Osteoblast (primary cell): ENCODE measurements at places on chromosomes 4 and X. TPM values are rescaled to one million over a fixed set of nuclear protein-coding genes. Genes with fewer than 3 reads are reported as not detected.

The MCF2 gene
- 0.29 TPM in 1 of 2 replicates, not detected in the other for total RNA-seq

The GPC3 gene
- not detected in 2 replicates for total RNA-seq

The PROM1 gene
- not detected in 2 replicates for total RNA-seq

DNA sequence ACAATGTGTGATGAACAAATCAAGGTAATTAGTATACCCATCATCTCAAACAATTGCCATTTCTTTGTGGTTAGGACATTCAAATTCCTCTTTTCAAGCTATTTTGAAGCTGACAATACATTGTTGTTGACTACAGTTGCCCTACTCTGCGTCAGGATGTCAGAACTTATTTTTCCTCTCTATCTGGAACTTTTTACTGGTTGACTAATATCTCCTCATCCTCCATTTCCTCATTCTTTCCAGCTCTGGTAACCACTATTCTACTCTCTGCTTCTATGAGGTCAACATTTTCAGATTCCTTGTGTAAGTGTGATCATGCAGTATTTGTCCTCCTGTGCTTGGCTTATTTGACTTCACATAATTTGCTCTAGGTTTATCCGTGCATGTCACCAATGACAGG, 240.5 kb upstream of the HS3ST1 start:
- no peak for DNase-seq
- no peaks in the 10 kb centered on the region for H3K4me1 ChIP-seq
- no peaks in the 10 kb centered on the region for H3K36me3 ChIP-seq

- peak overlapping the region; percentile 73 for H3K27ac ChIP-seq
- H3K27me3 ChIP-seq: no peaks in the 10 kb centered on the region
- DNase-seq: no peak
- H3K4me1 ChIP-seq: peaks cover 71% of the 10 kb centered on the region
- H3K36me3 ChIP-seq: no peaks in the 10 kb centered on the region
Observed at GRCh38 chrX:154733066-154733425, 17.8 kb downstream of the GAB3 start.

GRCh38 chrX:12309744-12310076, 171.4 kb downstream of the FRMPD4 start:
- H3K4me3 ChIP-seq: no peak overlapping the region
- H3K27ac ChIP-seq: no peak overlapping the region
- peaks cover 1% of the 10 kb centered on the region for H3K4me1 ChIP-seq
- no peaks in the 10 kb centered on the region for H3K36me3 ChIP-seq
- H3K27me3 ChIP-seq: no peaks in the 10 kb centered on the region

- no peak overlapping the region for H3K4me3 ChIP-seq
- no peak for DNase-seq
- H3K36me3 ChIP-seq: no peaks in the 10 kb centered on the region
- H3K27me3 ChIP-seq: no peaks in the 10 kb centered on the region
- no peak overlapping the region for H3K27ac ChIP-seq
Observed at GRCh38 chrX:137178392-137178791, 144.6 kb upstream of the GPR101 start.

- peaks cover 2% of the 10 kb centered on the region for H3K4me1 ChIP-seq
- H3K4me3 ChIP-seq: no peak overlapping the region
- H3K36me3 ChIP-seq: peaks cover 4% of the 10 kb centered on the region
- DNase-seq: no peak
Observed at GRCh38 chrX:74249963-74250362, 54.0 kb upstream of the ZCCHC13 start.

GRCh38 chrX:72470117-72470516, 102.5 kb downstream of the HDAC8 start:
- no peak overlapping the region for H3K27ac ChIP-seq
- H3K27me3 ChIP-seq: peaks cover 7% of the 10 kb centered on the region
- H3K4me3 ChIP-seq: no peak overlapping the region
- peaks cover 7% of the 10 kb centered on the region for H3K36me3 ChIP-seq
- H3K4me1 ChIP-seq: no peaks in the 10 kb centered on the region

GRCh38 chrX:131987252-131987651, 35.9 kb upstream of the STK26 start:
- no peak overlapping the region for H3K4me3 ChIP-seq
- DNase-seq: peak; percentile 5
- H3K36me3 ChIP-seq: no peaks in the 10 kb centered on the region
- H3K27ac ChIP-seq: no peak overlapping the region

DNA sequence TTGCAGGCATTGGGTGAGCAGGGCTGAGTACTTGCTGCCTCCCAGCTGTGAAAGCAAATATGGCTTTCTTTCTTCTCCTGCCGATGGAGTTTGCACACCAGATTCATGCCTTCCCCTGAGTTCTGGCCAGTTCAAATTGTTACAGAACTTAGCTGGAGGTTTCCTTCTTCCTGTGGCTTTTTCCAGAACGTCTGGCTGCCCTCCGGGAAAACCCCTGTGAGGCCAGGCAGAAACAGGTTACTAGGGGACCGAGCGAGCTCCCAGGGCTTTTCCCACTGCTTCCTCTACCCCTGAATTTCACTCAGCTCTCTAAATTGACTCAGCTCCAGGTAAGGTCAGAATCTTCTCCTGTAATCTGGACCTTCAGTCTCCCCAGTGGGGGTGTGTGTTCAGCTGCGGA, 482.4 kb downstream of the C4orf33 start:
- no peaks in the 10 kb centered on the region for H3K27me3 ChIP-seq
- H3K4me3 ChIP-seq: no peak overlapping the region
- no peaks in the 10 kb centered on the region for H3K36me3 ChIP-seq

GRCh38 chr4:4672402-4672801, 130.6 kb upstream of the STX18 start:
- H3K4me1 ChIP-seq: no peaks in the 10 kb centered on the region
- H3K27ac ChIP-seq: no peak overlapping the region
- H3K27me3 ChIP-seq: peaks cover 22% of the 10 kb centered on the region
- H3K4me3 ChIP-seq: no peak overlapping the region
